ENCODE measurements at places on chromosomes 6 and 20.

DNA sequence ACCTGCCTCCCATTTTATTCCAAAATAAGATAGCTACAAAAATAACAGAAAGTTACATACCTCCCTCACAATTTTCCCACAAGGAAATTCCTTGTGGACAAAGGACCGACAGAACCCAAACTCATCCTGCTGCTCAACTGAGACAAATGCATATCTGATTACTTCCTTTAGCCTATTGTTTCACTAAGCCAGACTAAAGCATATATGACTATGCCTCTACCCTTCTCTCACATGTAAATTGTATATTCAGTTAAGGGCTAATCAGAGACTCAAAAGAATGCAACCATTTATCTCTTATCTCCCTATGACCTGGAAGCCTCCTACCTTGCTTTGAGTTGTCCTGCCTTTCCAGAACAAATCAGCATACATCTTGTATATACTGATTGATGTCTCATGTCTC, 72.1 kb downstream of the MANEA start:
- no peak for DNase-seq

GRCh38 chr6:88298066-88298845, 132.1 kb upstream of the CNR1 start:
- DNase-seq, result no peak

DNA sequence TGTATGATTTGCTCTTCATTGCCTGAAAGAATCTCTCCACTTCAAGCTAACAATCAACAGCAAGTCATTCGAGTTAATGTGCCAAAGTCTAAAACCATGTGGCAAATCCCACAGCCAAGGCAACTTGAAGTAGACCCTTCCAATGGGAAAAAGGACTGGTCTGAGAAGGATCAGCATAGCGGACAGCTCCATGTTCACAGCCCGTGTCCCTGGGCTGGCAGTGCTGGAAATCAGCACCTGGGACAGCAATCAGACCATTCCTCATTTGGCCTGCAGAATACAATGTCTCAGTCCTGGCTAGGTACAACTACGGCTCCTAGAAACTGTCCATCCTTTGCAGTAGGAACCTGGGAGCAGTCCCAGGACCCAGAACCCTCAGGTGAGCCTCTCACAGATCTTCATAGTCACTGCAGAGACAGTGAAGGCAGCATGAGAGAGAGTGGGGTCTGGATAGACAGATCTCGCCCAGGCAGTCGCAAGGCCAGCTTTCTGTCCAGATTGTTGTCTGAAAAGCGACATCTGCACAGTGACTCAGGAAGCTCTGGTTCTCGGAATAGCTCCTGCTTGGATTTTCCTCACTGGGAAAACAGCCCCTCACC, 1.1 kb downstream of the GJA10 start:
- no peak for DNase-seq

DNA sequence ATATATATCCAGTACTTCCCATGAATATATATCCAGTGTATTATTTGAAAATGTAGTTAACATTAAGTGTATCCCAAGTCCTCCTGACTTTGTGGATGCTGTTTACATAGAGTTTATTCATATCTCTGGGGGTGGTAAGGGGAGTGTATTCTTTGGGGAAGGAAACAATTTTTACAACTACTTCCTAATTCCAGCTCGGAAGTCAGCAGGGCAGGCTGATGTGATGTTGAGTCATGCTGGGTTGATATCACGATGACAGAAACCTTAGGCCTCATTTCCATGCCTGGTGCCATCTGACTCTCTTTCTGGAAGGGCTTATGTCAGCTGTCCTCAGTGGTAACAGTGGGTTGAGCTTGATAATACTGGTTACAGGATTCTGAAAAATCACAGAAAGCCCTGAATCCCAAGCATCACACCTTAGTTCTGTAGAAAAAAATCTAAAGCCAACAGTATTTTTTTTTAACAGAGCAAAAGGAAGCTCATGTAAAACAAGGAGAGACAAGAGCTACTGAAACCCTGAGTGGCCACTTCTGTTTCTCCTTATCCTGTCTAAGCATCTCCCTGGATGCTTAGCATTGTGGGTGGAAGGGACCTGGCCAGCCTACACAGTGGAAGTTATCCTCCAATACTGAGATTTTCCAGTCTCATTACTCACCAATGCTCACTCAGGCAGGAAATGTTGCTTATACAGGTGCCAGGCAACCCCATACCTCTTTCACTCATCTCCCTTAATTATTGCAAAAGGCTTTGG, 75.2 kb upstream of the IYD start:
- DNase-seq, result no peak

DNA sequence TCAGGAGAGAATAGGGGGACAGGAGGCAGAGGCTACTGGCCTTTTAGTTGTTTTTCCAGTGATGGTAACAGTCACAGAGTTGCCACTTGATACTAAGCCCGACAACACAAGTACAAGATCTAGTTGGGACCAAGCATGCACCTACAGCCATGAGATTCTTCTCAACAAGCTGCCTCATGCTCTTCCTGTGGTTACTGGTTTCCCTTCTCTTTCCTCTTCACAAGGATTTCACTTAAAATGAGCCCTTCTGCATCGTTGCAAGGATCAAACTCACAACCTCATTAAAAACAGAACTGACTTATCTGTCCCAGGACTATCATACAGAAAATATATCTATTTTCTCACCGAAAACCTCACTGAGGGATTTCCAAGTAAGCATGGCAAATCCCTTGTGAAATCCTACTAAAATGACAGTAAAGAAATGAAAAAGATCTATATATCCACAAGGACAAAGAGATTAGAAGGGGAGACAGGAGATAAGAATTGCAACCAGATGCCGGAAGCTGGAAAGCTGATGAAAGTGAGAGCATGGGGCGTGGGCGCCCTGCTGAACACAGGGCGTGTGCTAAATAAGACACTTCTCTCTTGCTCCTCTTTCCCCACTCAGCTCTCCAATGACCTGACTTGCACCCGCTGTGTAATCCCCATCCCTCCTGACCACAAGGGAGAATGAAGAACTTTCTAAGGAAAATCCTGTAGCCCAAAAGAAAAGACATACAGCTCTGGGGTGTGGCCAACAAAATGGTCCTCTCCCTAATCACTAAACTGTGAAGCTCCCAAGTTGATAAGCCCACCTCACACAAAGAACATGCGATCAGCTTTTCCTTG, 13.4 kb downstream of the MTFR2 start:
- DNase-seq, result no peak

Data from stimulated activated CD8-positive, alpha-beta memory T cell treated with anti-CD3 and anti-CD28 coated beads, Interleukin-7, amount 100 ng/mL, for 1 hour (primary cell).